MG63 (cell line): ENCODE measurements at places on chromosomes 2 and 18. TPM values are rescaled to one million over a fixed set of nuclear protein-coding genes. Genes with fewer than 3 reads are reported as not detected.
A peak's percentile ranks its signal among the peaks of the same experiment; 100 is the strongest.

DNA sequence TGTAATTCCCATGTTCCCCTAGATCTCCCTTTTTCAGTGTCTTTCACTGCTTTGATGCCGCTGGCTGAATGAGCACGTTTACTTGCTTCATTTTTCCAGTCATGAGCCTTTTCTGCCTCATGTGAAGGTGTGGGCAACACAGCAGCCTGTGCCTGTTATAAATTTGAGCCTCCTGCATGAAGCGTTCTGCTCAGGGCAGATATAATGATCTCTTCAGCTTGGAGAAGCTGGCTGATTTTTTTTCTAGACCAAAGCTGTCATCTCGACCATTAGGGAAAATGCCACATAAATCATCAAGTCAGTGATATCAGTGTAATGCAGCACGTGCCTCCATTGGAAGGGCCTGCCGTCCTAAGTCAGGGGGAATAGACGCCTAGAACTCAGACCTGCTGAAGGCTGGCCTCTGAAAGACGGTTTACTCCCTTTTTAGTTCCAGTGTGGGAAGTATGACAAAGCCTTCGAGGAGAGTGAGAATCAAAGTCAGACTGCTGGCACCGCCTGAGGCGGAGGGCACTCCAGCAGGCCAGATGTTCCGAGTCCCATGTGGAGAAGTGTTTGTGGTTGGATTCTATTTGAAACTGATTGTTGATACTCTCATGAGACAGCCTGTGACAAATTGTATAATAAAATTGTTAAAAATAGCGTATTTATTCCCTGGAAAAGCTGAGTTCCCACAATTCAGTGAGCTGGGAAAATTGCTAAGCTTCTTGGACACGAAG, 196.5 kb downstream of the MYO1B start:
- peak; percentile 53 for DNase-seq

DNA sequence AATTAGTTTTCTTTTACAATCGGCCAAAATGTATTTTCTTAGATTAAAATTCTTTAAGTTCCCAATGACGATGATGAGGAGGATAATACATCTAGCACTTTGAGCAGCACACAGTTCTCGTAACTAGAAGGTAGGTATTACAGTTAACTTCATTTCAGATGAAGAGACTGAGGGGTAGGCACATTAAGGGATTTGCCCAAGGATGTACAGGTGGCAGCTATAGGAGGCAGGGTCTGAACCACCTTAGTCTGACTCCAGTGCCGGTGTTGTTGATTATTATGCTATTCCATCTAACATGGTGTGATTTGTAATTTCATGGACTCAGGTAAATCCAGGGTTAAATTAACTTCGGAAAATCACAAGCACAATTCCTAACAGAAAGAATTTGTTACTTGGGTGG, 1.1 kb downstream of the CD28 start:
- no peak for DNase-seq

- DNase-seq = peak; percentile 70
Observed at GRCh38 chr2:37671009-37671815, at the start of gene CDC42EP3. TSS of gene CDC42EP3 (minus strand) at chr2:37671642. CDS start at chr2:37646587, 25,055 bp downstream.

DNA sequence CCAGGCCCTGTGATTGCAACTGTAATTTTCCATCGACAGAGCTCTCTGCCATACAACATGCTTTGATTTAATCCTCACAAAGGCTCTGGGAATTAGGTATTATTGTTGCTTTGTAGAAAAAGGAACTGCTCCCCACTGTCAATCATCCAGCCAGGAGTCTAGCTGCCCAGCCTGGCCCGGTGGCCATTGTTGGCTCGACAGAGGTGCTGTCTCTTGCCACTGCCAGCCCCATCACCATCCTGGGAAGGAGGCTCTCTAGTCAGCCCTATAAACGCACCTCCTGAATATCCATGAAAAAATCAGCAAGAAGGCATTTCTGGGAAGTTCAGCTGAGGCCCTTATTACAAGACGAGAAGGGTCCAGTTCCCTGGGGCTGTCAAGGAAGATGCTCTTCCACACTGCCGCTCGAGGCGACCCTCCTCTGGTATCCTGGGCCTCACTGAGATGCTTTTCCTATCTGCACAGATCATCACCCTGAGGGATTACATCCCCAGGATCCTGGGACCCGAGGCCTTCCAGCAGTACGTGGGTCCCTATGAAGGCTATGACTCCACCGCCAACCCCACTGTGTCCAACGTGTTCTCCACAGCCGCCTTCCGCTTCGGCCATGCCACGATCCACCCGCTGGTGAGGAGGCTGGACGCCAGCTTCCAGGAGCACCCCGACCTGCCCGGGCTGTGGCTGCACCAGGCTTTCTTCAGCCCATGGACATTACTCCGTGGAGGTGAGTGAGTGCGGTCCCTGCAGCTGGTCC, 71.0 kb downstream of the TPO start:
- no peak for DNase-seq

GRCh38 chr2:57891086-57891712, 155.4 kb upstream of the VRK2 start:
- DNase-seq = no peak

- peak; percentile 78 for DNase-seq
Observed at GRCh38 chr18:63074981-63075404, 244.6 kb downstream of the BCL2 start.

GRCh38 chr2:102056079-102056581, 64.4 kb downstream of the IL1R2 start:
- DNase-seq = no peak

DNA sequence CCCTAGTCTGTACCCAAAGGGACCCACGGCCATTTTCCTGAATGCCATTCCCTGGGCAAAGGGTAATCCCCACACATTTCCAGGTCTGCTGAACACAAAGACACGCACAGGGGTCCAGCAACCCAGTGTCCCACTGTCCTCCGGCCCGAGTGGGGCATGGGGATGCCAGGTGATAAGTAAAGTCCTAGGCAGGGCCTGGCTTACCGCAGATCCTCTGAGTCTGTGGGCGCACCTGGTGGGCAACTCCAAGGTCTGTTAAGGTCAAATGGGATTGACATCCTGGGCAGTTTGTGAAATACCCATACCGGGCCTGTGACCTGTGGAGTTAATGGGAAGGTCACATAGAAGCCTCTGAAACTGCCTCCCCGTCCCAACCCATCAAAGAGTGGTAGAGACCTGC, 116.1 kb downstream of the EIPR1 start:
- DNase-seq = no peak

DNA sequence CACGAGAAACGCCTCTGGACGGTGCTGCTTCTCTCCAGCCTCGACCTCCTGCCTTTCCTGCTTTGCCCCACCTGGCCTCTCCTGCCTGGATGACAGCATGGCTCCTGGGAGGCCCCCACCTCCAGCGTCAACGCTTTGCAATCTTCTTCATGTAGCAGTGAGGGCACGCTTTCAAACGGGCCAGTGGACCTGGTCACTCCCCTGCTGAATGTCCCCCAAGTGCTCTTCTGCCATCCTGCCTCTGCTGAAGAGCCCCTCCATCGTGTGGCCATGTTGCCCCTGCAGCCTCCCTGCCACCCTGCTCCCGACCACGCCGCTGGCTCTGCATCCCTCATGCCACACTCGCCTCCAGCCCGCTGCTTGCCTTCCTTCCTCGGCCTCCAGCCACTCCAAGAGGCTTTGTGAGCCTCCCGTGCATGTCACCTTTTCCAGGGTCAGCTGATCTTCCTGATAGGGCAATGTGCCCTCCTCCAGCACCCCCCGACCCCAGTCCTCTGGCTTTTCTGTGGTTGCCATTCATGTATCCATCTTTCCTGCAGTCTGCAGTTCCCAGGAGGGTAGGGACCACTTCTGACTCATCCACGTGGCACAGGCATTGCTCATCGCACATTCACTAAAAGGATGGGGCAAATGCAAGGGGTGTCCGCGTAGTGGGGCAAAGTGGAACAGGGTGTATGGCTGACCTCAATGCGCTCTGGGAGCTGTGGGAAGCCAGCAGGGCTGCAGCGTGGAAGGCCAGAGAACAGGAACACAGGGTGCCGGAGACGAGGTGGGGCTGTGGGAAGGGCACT, 268.8 kb downstream of the TWIST2 start:
- no peak for DNase-seq

- DNase-seq = no peak
Observed at GRCh38 chr2:105869341-105869740, 124.6 kb downstream of the NCK2 start.

GRCh38 chr2:215731108-215731658, 282.2 kb downstream of the MREG start:
- DNase-seq = no peak

- no peak for DNase-seq
Observed at GRCh38 chr18:38932752-38933151, 1367.2 kb upstream of the CELF4 start.

DNA sequence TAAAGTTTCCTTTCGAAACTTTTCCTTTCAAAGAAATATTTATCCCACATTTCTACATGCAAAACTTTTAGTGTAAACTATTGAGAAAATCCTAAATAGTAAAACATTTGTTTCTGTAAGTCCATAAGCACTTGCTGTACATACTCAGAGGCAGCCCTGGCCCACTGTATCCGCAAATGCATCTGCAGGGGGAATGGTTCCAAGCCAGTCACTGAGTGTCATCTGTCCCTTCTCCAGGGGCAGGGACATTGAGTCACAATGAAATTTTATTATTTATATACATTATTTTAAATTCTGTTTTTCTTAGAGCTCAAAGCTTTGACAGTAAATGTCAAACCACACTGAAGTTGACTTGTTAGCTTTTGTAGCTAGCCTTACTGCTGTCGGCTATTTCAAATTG, 367.2 kb downstream of the MTX2 start:
- DNase-seq = no peak

GRCh38 chr2:26326514-26326913, 19.4 kb upstream of the SELENOI start:
- DNase-seq = no peak

GRCh38 chr2:216453955-216454614, 41.8 kb downstream of the SMARCAL1 start:
- no peak for DNase-seq

DNA sequence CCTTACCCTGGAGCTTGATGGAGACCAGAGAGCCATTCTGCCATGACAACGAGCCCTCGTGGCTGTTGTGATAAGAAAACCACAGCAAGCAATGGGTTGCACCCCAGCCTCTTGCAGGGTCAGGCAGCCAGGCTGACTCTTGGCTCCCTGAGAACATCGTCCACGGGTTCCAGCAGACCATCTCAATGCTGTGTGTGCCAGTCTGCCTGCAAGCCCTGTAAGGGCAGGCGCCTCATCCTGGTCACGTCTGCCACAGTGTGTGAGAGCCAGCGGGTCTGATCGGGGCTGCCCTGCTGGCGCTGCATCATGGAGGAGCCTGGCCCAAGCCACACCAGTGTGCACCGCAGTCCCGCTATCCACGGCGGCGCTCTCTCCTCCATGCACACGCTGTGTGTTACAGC, 71.0 kb upstream of the MGAT4A start:
- no peak for DNase-seq

DNA sequence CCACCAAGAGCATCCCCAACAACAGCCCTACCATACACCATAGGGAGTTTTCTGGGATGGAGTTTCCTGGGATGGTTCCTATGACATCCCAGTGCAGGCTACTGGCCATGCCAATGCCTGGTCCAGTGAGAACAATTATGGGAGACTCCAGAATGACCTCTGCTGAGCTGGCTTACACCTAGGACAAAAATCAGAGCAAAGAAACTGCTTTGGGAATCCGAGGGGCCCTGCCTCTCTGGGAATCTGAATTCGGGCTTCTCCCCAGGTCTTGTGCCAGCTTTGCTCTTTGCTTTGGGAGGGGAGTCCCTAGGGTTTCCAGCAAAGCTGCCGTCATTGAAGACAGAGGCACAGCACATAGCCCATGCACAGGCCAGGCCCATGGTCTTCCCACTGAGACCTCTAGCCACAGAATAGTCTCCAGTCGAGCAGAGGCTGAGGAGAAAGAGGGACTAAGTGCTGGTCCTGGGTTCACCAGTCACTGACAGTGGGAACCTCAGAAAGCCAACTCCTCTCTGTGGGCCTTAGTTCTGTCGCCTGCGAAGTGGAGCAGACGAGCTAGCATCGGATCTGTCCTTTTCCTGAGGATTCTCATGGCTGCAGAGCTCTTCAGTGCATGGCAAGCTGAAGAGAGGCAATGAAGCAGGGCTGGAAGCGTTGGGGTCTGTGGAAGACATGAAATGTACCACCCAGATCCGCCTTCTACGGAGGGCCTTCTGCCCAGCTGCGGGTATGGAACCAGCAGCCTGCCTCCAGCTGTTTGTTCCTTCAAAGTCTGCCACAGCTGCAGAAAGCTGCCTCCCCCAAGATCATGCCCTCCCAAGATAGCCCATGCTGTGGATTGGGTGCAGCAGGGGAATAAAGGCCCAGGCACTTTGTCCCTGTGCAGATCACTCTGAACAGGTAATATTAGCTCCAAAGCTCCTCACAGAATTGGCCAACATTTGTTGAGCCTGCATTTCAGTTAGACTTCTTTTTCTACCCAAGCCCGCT, 11.2 kb upstream of the LBH start:
- DNase-seq = no peak

DNA sequence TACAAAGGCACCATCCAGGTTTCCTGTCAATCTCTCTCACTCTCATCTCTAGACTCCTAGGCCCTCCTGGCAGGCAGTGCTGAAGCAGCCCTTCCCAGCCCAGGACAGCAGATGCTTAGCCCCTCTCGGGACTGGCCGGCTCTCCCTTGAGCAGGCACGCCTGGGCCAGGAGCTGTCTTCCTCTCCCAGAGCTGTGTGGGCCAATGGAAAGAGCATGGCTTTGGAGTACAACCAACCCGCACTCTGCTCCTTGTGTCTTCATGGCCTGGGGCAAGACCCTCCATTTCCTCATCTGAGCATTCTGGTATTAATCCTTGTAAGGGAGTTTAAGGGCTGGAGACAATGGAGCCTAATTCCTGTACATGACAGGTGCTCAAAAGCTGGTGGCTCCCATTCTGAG, 97.2 kb downstream of the CAPN13 start:
- DNase-seq = no peak

DNA sequence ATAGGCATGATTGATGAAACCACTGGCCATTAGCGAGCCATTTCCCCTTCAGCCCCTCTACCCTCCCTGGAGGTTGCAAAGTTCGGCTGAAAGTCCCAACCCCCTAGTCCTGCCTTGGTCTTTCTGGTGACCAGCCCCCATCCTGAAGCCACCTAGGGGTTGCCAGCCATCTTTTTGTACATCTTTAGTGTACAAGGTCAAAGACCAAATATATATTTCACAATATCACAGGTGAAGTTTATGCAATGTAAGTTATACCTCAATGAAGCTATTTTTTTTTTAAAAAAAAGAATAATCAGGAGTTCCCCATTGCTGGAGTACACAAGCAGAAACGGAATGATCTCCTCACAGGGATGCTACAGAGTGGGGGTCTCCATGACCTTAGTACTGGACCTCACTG, 31.3 kb downstream of the OSBPL1A start:
- DNase-seq = no peak

The ATP8B1 gene
- 61.4 and 68.0 TPM in 2 replicates for total RNA-seq

The IL36RN gene
- not detected in 2 replicates for total RNA-seq

The ADAM23 gene
- 1.1 and 1.2 TPM in 2 replicates for total RNA-seq

The PLEKHB2 gene
- 91.0 and 97.0 TPM in 2 replicates for total RNA-seq

The SKOR2 gene
- total RNA-seq = not detected in 2 replicates

The WIPF1 gene
- 4.3 and 4.6 TPM in 2 replicates for total RNA-seq

The TIA1 gene
- total RNA-seq = 46.0 and 53.3 TPM in 2 replicates

The GKN1 gene
- not detected in 2 replicates for total RNA-seq

The CBLN2 gene
- total RNA-seq = not detected in 2 replicates

The APCDD1 gene
- 2.4 and 11.8 TPM in 2 replicates for total RNA-seq

The UPP2 gene
- not detected in 2 replicates for total RNA-seq

The KLHL29 gene
- 0.69 and 1.5 TPM in 2 replicates for total RNA-seq

The KCTD1 gene
- 10.6 and 14.5 TPM in 2 replicates for total RNA-seq

The TUBB8B gene
- total RNA-seq = not detected in 2 replicates
